Left renal pelvis (tissue), 4 donors: ENCODE measurements at places on chromosomes 16 and 17.

DNA sequence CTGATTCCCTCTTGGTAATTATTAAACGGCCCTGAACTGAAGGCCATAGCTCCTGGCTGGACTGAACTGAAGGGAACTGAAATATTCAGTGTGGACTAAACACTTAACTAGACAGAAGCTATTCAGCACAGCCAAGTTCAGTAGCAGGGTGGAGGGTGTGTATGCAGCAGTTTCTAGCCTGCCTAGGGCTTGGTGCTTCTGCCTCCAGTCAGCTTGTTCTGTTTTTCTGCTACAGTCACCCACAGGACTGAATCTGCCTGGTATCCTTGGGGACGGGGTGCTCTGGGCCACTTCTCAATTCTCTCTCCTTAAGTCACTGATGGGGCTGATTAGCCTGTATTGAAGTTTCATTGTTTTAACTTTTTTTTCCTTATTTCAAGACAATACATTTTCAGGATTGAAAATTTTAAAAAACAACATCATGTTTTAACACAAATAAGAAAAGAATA is 77.1 kb downstream of the WWP2 start:
- DNase-seq: no peak

DNA sequence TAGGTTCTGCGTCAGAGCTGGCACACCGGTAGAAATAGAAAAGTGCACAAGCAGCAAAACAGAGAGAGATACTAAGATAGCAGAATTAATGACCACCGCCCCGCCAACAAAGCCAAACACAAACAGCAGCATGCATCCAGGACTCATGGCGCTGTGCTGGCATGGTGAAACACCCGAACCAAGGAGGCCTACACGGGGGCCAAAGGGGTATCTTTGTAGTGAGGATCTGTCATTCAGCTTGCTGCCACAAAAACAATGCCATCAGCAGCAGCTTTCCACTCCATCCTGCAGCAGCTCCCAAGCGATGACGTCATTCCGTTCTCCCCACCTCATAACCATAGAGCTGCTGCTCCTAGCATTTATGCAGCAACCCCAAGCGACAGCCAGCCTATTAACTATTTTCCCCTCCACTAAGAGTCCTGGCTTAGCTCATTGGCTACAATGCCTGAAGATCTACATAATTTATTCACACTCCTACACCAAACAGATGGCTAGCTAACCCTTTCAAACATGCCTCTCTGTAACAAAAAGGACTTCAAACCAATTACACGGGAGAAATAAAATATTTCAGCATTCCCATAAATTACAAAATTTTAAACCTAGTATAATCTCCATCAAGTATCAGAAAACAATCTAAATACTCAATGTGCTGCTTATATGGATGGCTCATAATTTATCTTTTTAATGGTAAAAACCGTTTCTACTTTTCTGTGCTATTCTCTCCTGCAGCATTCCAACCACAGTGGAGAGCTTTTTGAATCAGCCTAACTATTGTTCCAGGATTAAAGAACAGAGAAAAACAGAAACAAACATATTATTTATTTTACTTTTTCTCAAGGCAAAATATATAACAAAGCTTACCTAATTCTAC is 73.9 kb downstream of the SPAG9 start:
- peak; percentile 89 for DNase-seq

- no peak for DNase-seq
These were observed 193.8 kb downstream of the SLC39A11 start for GRCh38 chr17:72898725-72899124.

DNA sequence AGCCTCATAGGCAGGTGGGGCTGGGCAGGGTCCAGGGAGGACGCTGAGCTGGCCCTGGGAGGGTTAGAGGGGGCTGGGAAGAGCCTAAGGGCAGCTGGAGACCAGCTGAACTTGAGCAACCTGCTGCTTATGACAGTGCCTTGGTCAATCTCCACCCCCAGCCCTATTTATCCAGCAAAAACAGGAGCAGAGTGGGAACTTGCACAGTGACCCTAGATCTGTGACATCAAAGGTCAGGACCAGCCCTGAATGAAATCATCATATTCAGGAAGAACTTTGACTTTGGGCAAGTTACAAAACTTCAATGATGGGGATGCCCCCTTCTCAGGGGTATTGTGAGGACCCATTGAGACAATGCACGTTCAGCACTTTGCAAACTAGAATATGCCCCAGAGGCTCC is 9.4 kb downstream of the CD300LF start:
- no peak for DNase-seq

DNA sequence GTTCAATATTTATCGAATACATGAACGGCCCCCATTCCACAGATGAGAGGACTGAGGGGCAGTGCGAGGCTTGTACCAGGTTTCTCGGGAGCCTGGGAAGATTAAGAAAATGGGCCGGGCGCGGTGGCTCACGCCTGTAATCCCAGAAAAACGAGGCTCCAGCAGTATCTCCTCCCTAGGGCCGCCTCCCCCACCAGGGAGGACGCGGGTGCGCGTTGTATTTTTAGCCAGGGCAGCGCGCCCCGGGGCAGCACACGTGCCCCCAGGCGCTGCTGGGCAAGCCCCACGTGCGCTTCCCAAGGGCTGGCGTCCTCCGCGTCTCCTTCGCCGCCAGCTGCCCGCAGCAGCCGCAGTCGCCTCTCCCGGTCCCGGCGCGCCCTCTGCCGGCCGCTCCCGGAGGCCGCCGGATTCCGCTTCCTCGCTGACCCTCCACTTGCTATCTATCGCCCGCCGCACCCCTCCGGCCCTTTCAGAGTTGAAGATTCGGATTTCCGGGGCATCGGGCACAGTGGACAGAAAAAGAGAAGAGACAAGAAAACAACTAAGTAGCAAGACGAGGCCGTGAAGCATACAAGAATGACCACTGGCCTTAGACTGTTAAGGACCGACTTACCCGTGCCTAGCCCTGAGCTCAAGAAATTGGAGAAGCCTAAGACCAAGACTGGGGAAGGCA is 1.9 kb upstream of the YBX2 start:
- no peak for DNase-seq

DNA sequence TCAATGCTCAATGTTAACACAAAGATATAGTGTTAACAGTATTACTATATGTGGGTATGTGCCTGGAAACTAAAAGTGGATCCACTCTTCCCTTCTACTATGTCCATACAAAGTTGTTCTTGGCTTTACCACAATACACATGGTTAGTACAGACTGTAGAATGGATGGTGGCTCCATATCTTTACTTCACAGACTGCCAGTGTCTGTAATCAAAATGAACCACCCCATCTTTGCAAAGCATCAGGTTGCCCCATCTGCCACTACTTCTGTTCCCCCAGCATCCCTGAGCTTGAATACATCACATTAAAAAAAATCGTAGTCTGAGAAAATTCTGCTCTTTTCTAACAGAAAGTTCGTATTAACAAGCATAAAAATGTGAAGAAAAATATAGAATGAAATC is 30.0 kb downstream of the USP32 start:
- no peak for DNase-seq

DNA sequence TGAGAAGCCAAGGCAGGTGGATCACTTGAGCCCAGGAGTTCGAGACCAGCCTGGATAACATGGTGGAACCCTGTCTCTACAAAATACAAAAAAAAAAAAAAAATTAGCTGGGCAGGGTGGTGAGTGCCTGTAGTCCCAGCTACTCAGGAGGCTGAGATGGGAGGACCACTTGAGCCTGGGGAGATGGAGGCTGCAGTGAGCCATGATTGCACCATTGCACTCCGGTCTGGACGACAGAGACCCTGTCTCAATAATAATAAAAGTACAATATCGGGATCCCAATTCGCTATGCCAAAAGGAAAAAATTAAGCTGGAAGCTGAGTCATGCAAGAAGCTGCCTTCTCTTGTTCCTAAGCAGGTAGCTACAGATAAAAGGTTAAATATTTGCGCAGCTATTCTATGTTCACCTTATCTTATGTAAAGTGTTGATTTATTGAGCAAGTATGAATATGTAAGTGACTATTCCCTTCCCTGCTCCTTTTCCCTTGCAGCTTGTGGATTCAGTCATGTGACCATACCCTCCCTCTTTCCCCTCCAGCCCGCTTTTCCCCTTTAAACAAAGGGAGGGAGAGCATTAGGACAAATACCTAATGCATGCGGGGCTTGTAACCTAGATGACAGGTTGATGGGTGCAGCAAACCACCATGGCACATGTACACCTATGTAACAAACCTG is 112.0 kb downstream of the LITAF start:
- DNase-seq: no peak

DNA sequence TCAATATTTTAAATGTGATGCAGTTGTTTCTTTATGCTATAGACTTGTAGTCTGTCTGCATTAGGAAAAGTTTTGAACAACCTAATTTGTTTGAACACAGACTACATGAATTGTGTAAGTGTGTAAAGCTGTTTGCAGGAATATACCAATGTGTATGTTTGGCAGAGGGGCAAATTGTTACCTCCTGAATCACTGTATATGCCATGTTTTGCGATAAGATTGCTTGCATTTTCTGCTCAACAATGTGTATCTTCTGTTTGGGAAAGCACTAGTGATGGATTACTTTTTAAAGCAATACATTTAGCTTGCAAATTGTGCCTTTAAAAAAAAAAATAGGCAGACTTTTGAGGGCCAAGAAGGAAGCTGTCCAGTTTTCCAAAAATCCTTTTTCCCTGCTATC is 14.6 kb downstream of the RBBP6 start:
- no peak for DNase-seq

DNA sequence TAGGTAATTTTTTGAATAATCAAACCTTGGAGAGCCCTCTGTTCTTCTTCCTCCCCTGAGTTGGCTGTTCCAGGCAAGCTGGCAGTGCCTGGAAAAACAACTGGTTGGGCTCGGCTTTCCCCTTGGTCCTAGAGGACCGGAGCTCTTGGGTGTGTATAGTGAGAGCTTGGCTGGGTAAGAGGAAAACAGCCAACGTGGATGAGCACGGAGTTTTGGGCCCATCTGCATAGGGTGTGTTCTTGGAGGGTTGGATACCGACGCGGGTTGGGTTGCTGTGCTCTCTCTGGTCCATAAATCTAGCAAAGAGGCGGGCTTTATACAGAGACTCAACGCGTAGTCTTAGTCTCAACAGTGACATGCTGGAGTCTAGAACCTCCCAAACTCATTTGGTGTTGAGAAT is 23.2 kb downstream of the ITGB3 start:
- no peak for DNase-seq

- DNase-seq: no peak
These were observed 12.8 kb upstream of the SKAP1 start for GRCh38 chr17:48442819-48443218.
